ENCODE measurements at places on chromosomes 6 and 20.
A peak's percentile ranks its signal among the peaks of the same experiment; 100 is the strongest.

DNA sequence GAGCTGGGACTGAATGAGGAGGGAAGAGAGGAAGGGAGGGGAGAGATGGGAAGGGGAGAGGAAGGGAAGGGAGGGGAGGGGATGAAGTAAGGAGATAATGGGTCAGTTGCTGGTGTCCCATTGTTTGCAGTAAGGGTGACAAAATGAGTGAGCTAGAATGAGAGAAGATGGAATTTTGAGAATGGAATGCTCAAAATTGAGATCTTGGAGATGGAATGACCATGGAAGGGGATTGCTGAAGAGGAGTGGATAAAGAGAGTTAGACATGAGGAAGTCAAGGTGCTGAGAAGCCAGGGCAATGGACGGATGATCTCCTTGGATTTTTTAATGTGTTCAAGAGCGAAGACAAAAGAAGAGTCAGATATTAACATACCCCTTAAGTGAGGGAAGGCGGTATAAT, 80.5 kb upstream of the SSTR4 start:
- DNase-seq, result no peak

DNA sequence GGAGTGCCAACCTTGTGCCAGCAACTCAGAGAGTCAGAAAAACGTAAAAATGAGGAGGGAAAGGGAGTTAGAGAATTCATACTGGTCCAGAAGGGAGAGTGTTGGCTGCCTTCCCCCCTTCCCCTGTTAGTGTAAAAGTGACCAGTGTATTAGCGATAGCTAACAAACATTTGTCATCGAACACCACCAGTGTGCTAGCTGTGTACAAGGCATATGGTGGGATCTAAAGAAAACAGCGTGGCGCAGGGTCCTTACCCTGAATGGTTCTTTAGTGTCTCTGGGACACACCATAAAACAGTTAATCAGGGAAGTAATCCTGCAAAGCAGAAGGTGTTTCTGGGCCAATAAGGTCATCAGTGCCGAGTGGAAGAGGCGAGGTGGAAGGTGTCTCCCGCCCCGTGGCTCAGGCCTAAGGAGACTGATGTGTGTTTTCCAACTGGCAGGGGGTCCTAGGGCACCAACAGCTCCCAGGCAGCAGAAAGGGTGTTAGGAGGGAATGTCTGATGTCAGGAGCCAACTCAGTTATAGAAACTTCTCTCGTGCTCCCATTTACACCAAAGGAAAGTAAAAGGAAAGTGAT, 91.9 kb downstream of the TCP11 start:
- no peak for DNase-seq

DNA sequence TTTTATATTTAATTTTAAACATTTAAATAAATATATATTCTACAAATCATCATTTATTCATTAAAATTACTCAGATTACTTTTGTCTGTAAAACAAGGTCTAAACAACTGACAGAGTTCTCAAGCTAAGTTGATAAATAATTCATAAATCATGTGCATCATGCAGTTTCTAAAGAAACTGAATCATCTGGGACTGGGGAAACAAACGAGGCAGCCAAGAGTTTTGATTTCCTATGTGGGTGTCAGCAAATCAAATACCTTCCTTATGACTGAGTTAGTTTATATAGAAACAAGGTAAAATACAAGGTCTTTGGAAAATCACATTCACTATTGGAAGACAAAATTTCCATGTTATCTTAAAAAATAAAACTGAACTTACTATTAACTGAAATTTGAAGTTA, 149.9 kb upstream of the BEND6 start:
- no peak for DNase-seq

- peak; percentile 21 for DNase-seq
Observed at GRCh38 chr6:116561377-116562018, 7.9 kb downstream of the CALHM4 start.

DNA sequence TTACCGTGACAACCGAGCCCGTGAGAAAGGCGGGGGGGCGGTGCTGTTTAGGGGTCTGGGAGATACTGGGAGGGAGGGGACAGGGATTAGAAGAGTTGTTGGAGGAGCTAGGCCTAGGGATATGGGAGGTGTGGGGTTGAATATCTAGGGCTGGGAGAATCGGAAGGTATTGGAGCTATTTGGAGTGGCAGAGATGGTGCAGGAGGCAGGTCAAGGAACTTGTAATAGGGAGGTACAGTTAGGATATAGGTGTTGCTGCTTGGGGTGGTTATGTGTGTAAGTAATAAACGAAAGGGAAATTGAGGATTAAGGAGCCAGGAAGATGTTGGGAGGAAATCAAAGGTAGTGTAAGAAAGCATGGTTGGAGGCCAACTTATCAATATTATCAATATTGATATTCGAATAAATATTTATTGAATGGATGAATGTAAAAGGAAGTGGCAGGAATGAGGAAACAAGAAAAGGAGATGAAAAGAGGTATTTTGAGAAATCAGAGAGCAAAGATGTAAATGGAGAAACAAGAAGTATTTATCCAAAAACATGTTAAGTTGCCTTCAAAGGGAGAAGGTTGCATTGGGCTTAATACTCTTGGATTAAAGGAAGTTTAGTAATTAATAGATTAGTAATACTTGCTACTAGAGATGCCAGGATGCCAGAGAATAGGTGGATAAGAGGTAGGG, 602 bp downstream of the PPP1R11 start:
- no peak for DNase-seq

GRCh38 chr20:12180107-12180661, 262.5 kb downstream of the BTBD3 start:
- no peak for DNase-seq

- DNase-seq, result no peak
Observed at GRCh38 chr6:112232845-112233256, 21.5 kb downstream of the LAMA4 start.

- no peak for DNase-seq
Observed at GRCh38 chr6:11042750-11043377, 1.2 kb downstream of the ELOVL2 start.

GRCh38 chr6:165659945-165660856, 2.8 kb downstream of the PDE10A start:
- no peak for DNase-seq

- no peak for DNase-seq
Observed at GRCh38 chr20:62765021-62765420, 31.3 kb upstream of the MRGBP start.

DNA sequence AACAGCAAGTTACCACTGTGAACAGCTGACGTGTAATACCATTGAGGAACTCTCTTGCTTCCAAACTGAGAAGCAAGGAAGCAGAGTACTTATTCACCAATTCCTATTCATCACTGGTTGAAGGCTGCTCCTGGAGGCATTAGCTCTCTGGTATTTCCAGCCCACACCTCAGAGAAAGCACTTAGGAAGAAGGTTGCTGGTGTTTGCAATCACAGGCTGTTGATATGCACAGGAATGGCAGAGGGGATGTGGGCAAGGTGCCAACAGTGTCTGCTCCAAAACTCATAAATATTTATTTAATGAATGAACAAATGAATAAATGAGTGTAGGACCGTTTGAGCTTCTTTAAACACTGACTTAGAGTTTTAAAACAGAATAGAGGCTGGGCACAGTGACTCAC, 6.9 kb upstream of the RRBP1 start:
- DNase-seq, result no peak

DNA sequence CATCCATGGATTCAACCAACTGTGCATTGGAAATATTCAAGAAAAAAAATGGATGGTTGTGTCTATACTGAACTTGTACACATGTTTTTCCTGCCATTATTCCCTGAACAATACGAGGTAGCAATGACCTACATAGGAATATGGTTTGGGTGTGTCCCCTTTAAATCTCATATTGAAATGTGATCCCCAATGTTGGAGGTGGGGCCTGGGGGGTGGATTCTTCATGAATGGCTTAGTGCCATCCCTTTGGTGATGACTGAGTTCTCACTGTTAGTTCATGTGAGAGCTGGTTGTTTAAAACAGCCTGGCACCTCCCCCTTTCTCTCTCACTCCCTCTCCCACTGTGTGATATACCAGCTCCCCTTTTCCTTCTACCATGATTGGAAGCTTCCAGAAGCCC, 139.8 kb upstream of the BACH2 start:
- no peak for DNase-seq

DNA sequence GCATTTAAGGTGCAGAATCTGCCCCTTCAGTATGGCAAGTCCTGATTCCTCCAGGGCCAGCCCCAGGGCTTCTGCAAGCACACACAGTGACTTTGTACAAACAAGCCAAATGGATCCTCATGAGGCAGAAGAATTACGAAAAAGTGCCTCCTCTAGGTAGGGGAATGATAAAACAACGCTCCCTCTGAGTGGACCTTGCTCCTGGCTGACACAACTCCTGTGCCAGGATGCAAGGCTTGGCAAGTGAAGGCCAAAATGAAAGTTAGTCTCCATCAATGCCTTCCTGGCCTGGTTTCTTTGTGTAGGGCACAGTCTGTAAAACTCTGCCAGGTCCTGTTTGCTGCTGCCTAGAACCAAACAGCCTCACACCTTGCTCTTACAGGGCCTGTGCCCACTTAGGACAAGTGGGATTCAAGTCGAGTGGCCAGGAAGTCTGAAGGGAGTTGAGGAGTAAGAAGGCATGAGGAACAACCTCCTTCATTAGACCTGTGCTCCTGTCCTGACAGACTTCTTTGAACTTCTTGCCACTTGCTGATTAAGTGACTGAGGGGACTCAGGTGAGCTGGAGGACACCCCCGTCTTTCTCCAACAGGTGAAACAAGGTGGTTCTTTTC, 417.1 kb downstream of the CDC5L start:
- DNase-seq, result no peak

DNA sequence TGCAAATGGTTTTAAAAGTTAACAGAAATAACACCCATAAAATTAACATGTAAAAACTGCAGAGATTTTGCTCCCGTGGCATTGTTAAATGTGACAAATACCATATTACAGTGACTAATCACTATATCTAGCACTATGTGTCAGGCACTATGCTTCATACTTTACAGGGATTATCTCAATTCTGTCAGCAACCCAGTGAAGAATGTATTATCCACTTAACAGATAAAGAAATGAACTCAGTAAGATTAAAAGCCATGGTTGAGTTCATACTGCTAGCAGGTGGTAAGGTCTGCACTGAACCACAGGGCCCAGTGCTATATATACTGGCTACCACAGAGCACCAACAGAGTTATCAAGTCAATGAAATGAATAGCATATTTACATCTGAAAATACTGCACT, 65.4 kb downstream of the RWDD2A start:
- DNase-seq, result no peak

DNA sequence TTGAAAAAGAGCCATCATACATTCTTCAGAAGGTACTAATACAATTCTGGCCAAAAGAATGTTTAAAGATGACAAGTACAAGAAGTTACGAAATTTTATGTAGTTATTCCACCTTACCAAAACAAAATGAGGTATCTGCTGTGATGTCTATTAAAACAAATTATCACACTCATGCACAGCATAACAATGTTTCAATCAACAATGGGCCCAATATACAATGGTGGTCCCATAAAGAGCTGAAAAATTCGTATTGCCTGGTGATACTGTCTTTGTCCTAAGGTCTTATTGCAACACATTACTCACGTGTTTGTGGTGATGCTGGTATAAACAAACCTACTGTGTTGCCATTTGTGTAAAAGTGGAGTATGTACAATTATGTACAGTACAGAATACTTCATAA, 3.6 kb upstream of the NUP153 start:
- no peak for DNase-seq

DNA sequence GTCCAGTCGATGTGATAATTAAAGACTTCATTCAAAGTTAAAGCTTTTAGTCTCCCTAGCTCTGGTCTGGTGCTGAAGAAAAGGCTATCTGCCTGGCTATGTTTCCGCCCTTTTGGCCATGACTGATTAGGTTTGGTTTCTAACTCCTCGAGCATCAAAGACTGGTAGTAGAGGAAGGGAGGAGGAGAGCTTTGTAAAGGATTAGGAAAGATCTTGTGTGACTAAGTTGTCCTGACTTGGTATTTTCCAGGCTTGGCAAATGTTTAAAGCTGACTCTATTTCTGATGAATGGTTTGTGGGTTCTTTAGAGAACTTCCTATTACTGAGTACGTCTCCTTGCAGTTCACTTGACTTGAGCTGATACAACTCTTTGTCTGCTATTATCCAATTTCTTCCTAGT, 312.9 kb downstream of the GJA1 start:
- DNase-seq, result no peak

DNA sequence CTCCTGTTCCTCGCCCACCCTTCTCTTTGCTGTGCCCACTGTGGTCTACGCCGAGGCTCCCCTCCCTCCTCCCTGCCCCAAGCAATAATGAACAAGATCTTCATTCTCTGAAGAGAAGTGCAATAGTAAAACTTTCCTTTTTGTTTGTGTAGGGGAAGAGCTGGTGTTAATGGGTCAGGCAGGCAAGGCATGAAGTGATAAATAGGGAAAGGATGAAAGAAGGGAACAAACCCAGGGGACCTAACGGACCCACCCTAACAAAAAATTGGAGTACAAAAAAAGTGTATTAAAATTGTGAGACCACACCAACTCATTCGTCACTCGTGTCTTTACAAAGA, 66.9 kb downstream of the ZBTB2 start:
- DNase-seq, result no peak

- peak; percentile 48 for DNase-seq
Observed at GRCh38 chr20:7980332-7981046, 39.1 kb downstream of the TMX4 start.

- DNase-seq, result no peak
Observed at GRCh38 chr6:22896696-22897095, 327.3 kb downstream of the HDGFL1 start.
